ENCODE measurements at places on chromosomes 2 and 18. TPM values are rescaled to one million over a fixed set of nuclear protein-coding genes. Genes with fewer than 3 reads are reported as not detected.

Gene TDRD15
- not detected for polyA plus RNA-seq

Gene CABYR
- 4.0 TPM for polyA plus RNA-seq

DNA sequence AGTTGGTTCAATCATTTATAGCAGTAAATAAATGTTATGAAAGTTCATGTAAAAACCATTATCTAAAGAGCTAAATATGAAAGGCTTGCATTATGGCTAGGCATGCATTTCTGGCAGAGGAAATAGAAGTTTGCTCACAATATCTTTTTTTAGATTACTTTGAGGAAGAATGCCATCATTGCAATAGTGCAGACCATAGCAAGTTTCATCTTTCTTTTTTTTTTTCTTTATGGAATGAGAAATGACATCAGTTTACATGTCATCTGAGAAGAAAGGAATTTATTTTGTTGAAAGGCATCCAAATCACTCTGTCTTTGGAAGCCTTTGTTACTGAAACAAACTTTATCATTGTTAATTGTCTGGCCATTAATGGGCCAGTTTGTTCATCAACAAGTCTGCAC, 74.5 kb upstream of the NCKAP5 start:
- peak; percentile 80 for DNase-seq

GRCh38 chr18:61076986-61077385, 256.2 kb upstream of the CDH20 start:
- peak; percentile 68 for DNase-seq

DNA sequence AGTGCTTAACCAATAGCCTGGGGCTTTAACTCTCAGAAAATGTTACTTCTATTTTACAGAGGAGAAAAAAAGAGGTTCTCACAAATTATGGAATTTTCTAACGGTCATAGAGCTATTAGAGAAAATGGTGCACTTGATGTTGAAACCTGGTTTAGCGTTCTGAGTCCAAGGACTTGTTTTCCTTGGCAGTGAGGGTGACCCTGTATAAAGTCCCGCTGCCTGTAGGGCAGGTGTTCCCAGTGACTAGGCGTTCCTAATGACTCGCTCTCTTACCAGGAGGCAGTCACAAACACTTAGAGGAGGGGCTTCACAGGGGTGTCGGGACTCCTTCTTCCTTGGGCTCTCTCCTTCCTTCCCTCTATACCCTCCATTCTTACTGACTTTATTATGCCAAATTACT, 175.8 kb downstream of the ACTR3 start:
- DNase-seq: no peak

DNA sequence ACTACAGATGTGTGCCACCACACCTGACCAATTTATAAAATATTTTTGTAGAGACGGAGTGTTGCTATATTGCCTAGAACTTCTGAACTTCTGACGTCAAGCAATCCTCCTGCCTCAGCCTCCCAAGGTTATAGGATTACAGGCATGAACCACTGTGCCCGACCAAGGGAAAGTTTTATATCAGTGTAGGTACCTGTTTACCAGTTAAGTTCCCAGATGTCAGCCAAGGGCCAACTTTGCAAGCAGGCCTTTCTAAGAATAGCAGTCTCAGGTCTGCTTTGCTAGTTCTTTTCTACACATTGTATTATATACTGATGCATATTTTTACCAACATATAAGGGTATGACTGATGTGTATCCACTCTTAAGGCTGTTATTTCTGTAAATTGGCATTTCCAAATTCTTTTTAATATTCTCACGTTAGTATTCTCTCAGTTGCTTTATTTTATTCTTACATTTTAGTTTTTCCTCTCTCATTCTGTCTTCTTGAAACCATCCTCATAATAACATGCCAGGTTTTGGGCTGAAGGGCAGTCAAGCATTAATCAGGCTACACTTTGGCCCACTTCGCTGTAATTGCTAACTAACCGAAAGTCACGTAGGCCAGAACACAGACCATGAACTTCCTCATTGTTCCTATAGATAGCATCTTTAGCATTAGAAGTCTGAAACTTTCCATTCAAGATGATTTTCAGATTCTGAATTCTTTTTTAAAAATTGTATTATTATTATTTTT, 25.0 kb upstream of the CXXC1 start:
- no peak for DNase-seq

GRCh38 chr2:68214381-68214780, 38.0 kb downstream of the PPP3R1 start:
- no peak for DNase-seq

- no peak for DNase-seq
Observed at GRCh38 chr2:73908689-73909652, 16.2 kb downstream of the ACTG2 start.

DNA sequence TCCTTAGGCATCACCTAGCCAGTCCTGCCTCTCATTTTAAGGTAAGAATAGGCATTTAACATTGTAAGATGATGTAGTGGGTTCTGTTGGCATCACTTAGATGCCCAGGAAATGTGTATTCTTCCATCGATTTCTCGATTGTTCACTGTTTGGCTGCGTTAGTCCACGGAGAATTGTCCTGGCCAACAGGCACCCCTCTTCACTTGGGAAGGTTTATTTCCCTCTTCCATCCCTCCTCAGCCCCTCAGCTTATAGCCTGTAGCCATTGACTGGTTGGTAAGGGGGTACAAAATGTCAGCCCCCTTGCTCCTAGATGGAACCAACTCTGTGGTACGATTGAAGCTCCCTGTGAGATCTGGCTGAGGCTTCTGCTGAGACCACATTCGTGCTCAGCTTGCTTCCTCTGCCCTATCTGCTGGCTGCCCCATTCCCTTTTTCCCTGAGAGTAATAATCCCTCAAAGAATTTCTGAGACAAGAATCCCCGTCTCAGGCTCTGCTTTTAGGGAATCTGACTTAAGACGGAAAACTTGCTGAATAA, 43.4 kb downstream of the PLEKHA3 start:
- DNase-seq: peak; percentile 13

DNA sequence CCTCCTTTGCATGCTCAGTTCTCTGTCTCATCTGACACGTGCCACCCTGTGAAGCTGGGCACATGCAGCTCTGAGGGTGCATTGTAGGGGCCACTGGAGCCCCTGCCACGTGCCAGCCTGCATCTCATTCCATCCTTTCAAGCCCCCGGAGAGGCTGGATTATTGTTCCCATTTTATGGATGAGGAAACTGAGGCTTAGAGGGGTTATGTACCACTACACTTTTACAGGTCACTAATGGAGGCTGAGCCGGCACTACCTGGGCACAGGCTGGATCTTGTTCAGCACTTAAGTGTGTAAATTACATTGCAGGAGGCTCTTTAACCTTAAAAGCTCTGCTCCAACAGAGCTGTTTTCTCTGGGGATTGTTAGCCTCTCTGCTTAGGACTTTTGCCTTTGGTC, 47.5 kb downstream of the KCNIP3 start:
- DNase-seq: no peak

Measured in muscle of leg (tissue), 16 donors.